Activated CD4-positive, alpha-beta T cell treated with anti-CD3 and anti-CD28 coated beads, Interleukin-2, amount 10 ng/mL, durations not matched to agents 7 days and 5 days (primary cell): ENCODE measurements at places on chromosomes 13 and 19. TPM values are rescaled to one million over a fixed set of nuclear protein-coding genes. Genes with fewer than 3 reads are reported as not detected.

Gene FGF9
- total RNA-seq, result not detected

DNA sequence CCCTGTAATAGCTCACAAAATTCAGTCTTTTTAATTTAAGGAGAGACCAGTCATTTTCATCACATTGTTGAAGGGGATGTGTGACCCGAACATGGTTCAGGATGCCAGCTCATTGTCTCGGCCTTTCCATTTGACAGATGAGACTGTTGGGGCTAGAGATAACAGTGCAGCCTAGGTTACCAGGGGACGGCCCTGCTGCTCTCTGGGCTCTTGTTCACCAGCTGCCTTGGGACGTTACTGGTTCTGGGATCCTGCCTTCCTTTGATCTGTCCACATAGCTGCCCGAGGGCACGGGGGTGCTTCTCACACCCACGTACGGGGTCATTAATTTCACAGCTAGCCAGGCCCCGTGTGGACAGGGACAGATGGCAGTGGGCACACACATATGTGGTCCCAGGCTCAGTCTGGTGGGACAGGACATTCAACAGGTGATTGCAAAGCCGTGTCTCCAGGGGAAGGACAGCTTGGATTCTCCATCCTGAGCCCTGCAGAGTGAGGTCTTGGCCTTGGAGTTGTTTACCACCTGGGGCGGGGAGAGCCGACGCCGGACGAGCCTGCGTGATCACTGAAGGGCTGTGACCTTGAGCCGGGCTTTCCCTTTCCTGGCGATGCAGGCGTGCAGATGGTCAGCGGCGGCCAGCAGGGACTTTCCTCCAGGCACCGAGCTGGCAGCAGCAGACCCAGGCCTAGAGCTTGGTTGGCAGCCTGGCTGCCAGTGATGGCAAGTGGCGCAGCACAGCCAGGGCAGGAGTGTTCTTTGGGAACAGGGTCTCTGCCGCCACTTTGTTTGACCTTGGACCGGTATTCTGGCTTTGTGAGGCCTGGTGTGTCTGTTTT lies 26.7 kb upstream of the NPAS1 start:
- no peak for DNase-seq
- peaks cover 14% of the 10 kb centered on the region for H3K4me1 ChIP-seq
- H3K4me3 ChIP-seq, result no peak overlapping the region
- H3K27me3 ChIP-seq, result no peaks in the 10 kb centered on the region
- H3K36me3 ChIP-seq, result peaks cover 10% of the 10 kb centered on the region

DNA sequence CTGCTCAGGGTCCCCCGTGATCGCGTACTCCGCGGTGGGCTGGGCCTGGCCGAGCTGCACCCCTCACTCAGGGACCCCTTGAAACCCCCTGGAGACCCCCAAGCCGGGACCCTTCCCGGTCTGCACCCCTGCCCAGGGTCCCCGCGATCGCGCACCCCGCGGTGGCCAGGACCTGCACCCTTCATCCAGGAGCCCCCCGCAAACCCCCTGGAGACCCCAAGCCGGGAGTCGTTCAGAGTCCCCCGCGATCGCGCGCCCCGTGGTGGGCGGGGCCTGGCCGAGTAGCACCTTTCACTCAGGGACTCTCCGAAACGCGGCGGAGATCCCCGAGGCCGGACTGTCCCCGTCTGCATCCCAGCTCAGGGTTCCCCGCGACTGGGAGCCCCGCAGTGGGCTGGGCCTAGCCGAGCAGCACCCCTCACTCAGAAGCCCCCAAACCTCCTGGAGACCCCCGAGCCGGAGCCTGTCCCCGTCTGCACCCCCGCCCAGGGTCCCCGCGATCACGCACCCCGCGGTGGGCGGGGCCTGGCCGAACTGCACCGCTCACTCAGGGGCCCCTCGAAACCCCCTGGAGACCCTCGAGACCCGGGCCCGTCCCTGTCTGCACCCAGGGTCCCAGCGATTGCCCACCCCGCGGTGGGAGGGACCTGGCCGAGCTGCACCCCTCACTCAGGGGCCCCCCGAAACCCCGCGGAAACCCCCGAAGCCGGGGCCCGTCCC lies 748 bp downstream of the LMNB2 start:
- peaks cover 18% of the 10 kb centered on the region for H3K36me3 ChIP-seq
- peak overlapping the region; percentile 82 for H3K4me3 ChIP-seq
- peaks cover 28% of the 10 kb centered on the region for H3K4me1 ChIP-seq
- H3K27ac ChIP-seq, result peak overlapping the region; percentile 92

DNA sequence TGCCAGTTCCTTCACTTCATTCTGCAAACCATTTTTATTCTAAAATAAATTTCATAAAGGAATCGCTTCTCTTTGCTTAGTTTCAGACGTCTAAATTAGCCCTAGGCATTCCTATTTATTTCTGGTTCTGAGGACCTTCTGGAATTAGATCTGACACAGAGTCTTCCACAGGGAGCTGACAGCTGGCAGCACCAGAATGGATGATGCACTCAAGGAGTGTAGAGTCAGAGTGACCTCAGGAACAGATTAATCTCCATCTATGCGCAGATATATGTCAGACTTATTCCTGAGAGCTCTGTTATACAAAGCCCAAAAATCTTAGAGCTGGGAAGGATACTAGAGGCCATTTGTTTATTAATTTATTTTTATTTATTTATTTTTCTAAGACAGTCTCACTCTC lies 450.8 kb downstream of the HS6ST3 start:
- H3K27me3 ChIP-seq, result no peaks in the 10 kb centered on the region
- no peak overlapping the region for H3K4me3 ChIP-seq
- H3K4me1 ChIP-seq, result no peaks in the 10 kb centered on the region
- H3K27ac ChIP-seq, result no peak overlapping the region
- H3K36me3 ChIP-seq, result no peaks in the 10 kb centered on the region

- peak overlapping the region; percentile 76 for H3K4me3 ChIP-seq
- peak overlapping the region; percentile 97 for H3K27ac ChIP-seq
- H3K27me3 ChIP-seq, result no peaks in the 10 kb centered on the region
- peaks cover 75% of the 10 kb centered on the region for H3K4me1 ChIP-seq
- peaks cover 55% of the 10 kb centered on the region for H3K36me3 ChIP-seq
Observed at GRCh38 chr13:114110091-114110829, 22.2 kb downstream of the RASA3 start.

GRCh38 chr19:19568802-19569756 lies 31.0 kb downstream of the CILP2 start:
- H3K4me3 ChIP-seq, result no peak overlapping the region
- no peak for DNase-seq
- no peaks in the 10 kb centered on the region for H3K4me1 ChIP-seq
- peaks cover 51% of the 10 kb centered on the region for H3K36me3 ChIP-seq

Gene KLHL26
- 11.4 TPM for total RNA-seq

- no peaks in the 10 kb centered on the region for H3K36me3 ChIP-seq
- peaks cover 43% of the 10 kb centered on the region for H3K4me1 ChIP-seq
- H3K27me3 ChIP-seq, result peaks cover 7% of the 10 kb centered on the region
- no peak overlapping the region for H3K4me3 ChIP-seq
- H3K27ac ChIP-seq, result peak overlapping the region; percentile 60
Observed at GRCh38 chr19:51114087-51114729, 6.0 kb upstream of the CTU1 start.

- peaks cover 5% of the 10 kb centered on the region for H3K27me3 ChIP-seq
- no peak overlapping the region for H3K27ac ChIP-seq
- H3K4me3 ChIP-seq, result no peak overlapping the region
- DNase-seq, result no peak
- no peaks in the 10 kb centered on the region for H3K4me1 ChIP-seq
- no peaks in the 10 kb centered on the region for H3K36me3 ChIP-seq
Observed at GRCh38 chr19:41699231-41699967, 9.0 kb upstream of the CEACAM5 start.

- DNase-seq, result no peak
- no peak overlapping the region for H3K4me3 ChIP-seq
- H3K27me3 ChIP-seq, result no peaks in the 10 kb centered on the region
- H3K36me3 ChIP-seq, result no peaks in the 10 kb centered on the region
- no peaks in the 10 kb centered on the region for H3K4me1 ChIP-seq
- no peak overlapping the region for H3K27ac ChIP-seq
Observed at GRCh38 chr13:40261336-40261735, 405.1 kb downstream of the FOXO1 start.

Gene PROZ
- total RNA-seq, result not detected

- peaks cover 17% of the 10 kb centered on the region for H3K4me1 ChIP-seq
- H3K4me3 ChIP-seq, result peak overlapping the region; percentile 8
- H3K27me3 ChIP-seq, result peaks cover 45% of the 10 kb centered on the region
- H3K36me3 ChIP-seq, result no peaks in the 10 kb centered on the region
- H3K27ac ChIP-seq, result no peak overlapping the region
- no peak for DNase-seq
Observed at GRCh38 chr19:35845215-35846037, 6.9 kb downstream of the NPHS1 start.

Gene SUGP2
- 128 TPM for total RNA-seq

Gene RFXAP
- 13.8 TPM for total RNA-seq

Gene PRR22
- total RNA-seq, result 5.4 TPM

DNA sequence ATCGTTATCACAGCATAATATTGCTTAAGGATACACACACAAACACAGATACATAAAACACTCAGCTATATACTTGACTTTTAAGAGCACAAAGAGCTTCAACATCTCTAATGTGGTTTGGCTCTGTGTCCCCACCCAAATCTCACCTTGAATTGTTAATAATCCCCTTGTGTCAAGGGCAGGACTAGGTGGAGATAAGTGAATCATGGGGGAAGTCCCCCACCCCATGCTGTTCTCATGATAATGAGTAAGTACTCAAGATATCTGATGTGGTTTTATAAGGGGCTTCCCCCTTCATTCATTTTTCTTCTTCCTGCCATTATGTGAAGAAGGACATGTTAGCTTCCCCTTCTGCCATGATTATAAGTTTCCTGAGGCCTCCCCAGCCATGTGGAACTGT lies 481.4 kb downstream of the PCDH9 start:
- H3K4me1 ChIP-seq, result no peaks in the 10 kb centered on the region
- no peak overlapping the region for H3K27ac ChIP-seq
- H3K4me3 ChIP-seq, result no peak overlapping the region

- peaks cover 60% of the 10 kb centered on the region for H3K36me3 ChIP-seq
- peak overlapping the region; percentile 99 for H3K27ac ChIP-seq
- no peaks in the 10 kb centered on the region for H3K27me3 ChIP-seq
- peaks cover 61% of the 10 kb centered on the region for H3K4me1 ChIP-seq
- peak overlapping the region; percentile 97 for H3K4me3 ChIP-seq
- DNase-seq, result no peak
Observed at GRCh38 chr19:2237051-2237868, 636 bp downstream of the SF3A2 start.

GRCh38 chr13:95229855-95230254 lies 71.4 kb downstream of the ABCC4 start:
- H3K27ac ChIP-seq, result no peak overlapping the region
- H3K4me1 ChIP-seq, result peaks cover 11% of the 10 kb centered on the region
- H3K27me3 ChIP-seq, result no peaks in the 10 kb centered on the region
- H3K4me3 ChIP-seq, result no peak overlapping the region

DNA sequence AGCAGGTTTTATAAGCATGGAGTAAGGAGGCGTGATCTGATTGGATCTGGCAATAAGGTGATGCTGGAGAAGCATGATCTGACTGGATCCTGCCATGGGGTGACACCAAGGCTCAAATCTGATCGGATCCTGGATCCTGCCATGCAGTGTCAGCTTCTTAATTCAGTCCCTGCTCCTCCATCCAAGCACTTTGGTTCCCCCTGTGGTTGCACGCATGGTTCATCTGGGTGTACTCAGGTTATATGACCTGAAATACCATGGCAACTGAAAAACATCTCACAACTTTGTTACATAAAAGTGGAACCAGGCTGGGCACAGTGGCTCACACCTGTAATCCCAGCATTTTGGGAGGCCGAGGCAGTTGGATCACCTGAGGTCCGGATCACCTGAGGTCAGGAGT lies 17.6 kb upstream of the KLK4 start:
- no peak overlapping the region for H3K27ac ChIP-seq
- DNase-seq, result no peak
- H3K4me1 ChIP-seq, result peaks cover 4% of the 10 kb centered on the region
- peaks cover 17% of the 10 kb centered on the region for H3K27me3 ChIP-seq

DNA sequence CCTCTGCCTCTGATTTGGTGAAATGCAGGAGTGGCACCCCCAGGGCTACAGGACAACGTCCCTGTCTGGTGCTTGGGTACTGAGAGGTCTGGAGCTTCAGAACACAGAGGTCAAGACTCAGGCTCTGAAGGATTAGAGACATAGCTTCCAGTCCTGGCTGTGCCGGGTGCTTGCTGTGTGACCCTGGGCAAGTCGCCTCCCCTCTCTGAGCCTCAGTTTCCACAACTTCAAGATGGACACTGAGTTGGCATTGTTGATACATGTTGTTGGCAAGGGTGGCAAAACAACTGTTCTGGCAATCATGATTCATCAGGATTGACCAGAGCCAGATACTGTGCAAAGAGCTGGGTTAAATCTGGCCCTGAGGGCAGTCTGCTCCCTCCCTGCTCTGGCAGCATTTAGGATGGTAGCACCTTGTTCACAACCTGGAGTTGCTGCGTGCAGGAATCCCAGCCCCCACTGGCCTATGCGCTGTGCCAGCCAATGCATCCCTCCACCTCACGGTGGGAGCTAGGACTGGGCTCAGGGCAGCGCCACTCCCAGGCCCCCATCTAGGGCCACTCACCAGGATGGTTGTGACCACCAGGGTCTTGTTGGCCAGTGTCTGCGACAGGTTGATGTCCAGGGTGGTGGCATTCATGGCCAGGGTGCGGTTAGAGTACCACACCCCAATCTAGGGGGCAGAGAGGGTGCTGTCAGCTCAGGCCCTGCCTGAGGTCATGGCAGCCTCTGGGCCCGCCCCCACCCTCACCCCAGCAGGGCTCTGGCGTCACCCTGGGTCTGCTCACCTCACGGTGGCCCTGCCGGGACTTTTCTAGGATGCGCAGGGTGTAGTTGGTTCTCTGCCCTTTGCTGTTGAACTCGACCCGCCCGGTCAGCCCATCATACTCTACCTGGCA lies 16.7 kb downstream of the GRIK5 start:
- H3K36me3 ChIP-seq, result no peaks in the 10 kb centered on the region
- H3K27me3 ChIP-seq, result no peaks in the 10 kb centered on the region
- no peak for DNase-seq
- H3K4me3 ChIP-seq, result no peak overlapping the region

DNA sequence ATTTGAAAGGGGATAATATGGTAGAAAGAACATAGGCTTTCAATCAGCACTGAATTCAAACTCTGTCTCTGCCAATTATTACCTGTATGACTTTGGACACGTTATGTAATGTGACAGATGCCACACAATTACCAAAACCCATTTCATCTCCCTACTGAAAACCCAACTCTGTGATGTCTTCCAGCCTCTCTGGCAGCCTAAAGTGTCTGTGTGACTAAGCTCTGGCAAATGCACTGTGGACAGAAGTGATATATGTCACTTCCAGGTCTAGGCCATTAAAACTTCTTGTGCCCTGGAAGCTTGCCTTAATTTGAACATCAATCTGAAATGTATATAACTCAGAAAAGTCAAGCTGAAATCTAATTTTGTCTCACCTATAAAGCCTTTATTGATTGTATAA lies 552.0 kb downstream of the RFC3 start:
- H3K27ac ChIP-seq, result no peak overlapping the region
- no peak for DNase-seq
- no peaks in the 10 kb centered on the region for H3K4me1 ChIP-seq
- H3K27me3 ChIP-seq, result no peaks in the 10 kb centered on the region
- no peaks in the 10 kb centered on the region for H3K36me3 ChIP-seq

DNA sequence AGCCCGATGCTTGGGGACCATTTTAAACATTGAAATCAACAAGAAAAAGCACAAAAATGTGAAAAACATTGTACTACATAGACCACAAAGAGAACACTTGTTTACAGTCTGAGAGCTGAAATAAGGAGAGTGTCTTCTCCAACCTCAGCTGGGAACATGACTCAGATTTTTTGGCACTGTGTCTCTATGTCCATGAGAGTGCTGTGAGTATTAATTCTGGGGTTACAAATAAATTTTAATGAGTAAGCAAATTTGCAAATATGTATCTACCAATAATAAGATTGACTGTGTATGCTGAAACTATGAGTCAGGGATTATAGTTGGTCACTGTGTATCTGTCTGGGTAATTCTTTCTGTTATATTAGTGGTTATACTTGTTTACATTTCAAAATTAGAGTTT lies 174.0 kb downstream of the DCT start:
- no peak overlapping the region for H3K4me3 ChIP-seq
- no peak overlapping the region for H3K27ac ChIP-seq
- H3K36me3 ChIP-seq, result no peaks in the 10 kb centered on the region
- no peak for DNase-seq

Gene LCP1
- total RNA-seq, result 1,323 TPM
